ENCODE measurements at places on chromosomes 11 and 22.
A peak's percentile ranks its signal among the peaks of the same experiment; 100 is the strongest.

DNA sequence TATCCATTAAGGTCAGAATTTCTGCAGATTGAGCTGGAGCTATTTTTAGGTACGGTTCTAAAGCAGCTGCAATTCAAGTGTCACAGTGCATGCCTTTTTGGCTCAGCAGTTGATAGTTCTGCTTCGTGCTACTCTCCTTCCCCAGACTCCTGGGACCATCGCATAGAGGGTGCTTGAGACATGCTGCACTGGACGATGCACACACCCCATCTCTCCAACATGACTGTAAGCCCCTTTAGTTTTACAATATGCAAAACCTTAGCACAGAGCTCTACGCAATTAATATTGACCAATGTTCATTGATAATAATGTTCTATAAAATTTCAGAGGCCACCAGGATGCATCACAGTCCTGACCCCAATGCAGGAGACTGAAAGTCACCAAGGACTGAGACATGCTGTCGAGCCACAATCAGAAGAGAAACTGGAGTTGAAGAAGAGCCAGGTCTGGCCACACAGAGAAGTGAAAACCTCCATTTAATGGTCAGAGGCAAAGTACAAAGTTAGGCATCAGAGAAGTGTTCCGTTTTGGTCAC, 120.9 kb upstream of the ZC3H12C start:
- DNase-seq: no peak

- peak; percentile 11 for DNase-seq
Measured at GRCh38 chr22:24146791-24147353, 34.4 kb upstream of the SUSD2 start.

DNA sequence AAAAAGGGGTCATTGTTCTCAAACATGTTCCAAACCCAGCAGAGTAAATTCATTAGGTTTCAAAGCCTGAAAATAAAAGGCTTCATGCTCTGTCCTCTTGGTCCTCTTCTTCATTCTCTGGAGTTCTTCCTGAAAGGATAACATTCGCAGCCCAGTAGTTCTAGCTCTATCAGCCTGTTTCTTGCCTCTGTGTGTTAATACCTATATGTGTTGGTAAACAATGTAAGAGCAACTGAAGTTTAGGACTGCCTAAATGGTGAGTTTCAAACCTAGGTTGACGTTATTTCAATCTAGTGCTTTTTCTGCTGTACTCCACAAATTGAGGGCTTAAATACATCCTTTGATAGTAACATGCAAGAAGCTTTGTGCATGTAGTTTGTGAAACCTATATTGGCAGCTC, 9.4 kb downstream of the AASDHPPT start:
- DNase-seq: no peak

- DNase-seq: no peak
Measured at GRCh38 chr11:9527481-9528135, 45.9 kb upstream of the WEE1 start.

DNA sequence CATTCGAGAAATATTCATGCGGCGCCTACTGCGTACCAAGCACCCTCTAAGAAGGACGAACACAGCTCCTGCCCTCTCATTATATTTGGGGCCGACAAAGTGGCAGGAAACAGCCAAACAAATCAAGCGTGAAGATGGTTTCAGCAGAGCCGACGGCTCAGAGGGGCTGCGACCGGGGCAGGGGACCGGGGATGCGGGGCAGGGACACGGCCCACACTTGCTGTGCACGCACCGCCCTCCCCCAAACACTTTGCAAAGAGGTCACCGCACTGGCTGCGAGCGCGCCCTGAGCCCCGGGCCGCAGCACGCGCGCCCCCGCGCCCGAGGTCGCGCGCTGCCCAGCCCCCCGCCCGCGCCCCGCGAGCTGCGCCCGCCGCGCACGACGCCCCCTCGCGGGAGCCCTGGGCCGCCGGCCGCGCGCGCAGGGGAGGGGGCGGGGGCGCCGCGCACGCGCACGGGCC, 255 bp upstream of the SYNGR1 start:
- peak; percentile 5 for DNase-seq

DNA sequence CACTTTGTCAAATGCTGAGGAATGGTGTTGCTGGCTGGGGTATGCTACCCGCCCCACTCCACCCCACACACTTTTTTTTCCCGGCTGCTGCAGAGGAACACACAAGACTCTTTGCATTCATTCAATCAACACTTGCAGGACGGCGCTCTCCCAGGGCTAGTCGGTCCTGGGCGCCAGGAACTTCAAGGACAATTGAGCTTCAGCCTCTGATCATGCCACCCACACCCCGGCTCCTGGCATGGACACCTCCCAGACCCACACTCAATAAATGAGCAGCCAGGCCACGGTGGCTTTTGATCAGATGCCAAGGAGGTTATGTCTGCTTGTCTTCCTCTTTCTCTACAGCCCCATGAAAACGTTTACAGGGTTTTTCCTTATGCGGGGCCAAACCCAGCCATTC, 19.8 kb downstream of the TPST2 start:
- no peak for DNase-seq

DNA sequence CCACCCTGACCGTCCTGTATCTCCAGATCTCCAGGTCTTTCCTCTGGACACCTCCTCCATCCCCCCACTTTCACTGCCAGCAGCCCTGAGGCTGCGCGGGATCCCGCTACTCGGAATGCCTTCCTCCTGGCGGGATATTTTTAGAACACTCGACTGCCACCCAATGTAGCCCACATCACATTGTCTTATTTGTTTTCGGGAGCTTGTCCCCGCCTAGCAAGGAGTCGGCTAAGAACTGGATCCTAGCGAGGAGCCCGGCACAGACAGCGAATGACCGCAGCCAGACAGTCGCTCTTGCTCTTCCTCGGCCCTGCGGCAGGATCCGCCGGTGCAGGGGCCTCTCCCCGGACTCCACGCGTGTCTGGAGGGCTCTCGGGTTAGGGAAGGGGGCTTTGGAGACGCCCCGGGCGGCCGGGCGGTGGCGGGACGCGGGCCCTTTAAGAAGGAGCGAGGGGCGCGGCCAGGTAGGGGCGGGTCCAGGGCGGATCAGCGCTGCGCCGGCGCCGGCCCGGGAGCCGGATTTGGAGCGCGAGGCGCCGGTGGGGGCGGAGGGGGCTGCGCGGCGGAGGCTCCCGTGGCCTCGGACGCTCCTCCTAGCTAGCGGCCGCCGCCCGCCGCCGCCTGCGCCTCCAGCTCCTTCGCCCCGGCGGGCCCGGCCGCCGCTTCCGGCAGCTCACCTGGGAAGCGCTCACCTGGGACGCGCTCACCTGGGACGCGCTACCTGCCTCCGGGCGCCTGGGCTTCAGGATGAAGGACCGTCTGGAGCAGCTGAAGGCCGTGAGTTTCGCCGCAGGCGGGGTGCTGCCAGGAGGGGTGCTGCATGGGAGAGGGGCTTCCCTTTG, at the start of gene STX3:
Gene STX3, plus strand, starts transcription at position 518 of the 842 bp plus-strand sequence. Its CDS starts 230 bp downstream, at position 748.
- DNase-seq: peak; percentile 83

DNA sequence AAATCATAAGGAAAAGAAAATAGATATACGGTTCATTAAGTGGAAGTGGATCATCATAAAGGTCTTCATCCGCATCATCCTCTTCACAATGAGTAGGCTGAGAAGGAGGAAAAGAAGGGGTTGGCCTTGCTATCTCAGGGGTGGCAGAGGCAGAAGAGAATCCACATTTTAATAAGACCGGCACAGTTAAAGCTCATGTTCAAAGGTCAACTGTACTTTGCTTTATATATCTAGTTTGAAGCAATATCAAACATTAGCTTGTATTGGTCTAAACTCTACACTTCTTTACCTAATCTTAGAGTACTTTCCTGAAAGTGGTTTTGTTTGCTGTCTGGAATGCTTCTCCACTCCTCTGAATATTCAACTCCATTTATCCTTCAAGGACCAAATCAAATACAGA, 5.7 kb upstream of the PPFIBP2 start:
- DNase-seq: no peak

DNA sequence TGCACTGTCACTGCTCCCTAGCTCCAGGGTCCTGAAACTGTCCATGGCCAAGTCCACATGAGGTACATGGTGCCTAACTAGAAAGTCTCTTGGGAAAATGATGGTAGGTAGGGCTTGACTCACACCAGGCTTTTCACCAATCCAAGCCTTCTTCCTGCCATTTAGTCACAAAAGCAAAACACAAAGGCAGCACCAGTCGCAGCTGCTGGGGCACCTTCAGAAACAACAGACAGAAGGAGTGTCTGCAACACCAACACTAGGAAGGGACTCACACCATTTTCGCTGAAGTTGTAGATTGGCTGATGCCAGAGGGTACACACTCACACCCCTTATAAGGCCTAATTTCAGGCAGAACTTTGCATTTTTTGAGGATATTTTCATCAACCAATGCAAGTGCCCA, 55.7 kb downstream of the SYTL2 start:
- DNase-seq: no peak

DNA sequence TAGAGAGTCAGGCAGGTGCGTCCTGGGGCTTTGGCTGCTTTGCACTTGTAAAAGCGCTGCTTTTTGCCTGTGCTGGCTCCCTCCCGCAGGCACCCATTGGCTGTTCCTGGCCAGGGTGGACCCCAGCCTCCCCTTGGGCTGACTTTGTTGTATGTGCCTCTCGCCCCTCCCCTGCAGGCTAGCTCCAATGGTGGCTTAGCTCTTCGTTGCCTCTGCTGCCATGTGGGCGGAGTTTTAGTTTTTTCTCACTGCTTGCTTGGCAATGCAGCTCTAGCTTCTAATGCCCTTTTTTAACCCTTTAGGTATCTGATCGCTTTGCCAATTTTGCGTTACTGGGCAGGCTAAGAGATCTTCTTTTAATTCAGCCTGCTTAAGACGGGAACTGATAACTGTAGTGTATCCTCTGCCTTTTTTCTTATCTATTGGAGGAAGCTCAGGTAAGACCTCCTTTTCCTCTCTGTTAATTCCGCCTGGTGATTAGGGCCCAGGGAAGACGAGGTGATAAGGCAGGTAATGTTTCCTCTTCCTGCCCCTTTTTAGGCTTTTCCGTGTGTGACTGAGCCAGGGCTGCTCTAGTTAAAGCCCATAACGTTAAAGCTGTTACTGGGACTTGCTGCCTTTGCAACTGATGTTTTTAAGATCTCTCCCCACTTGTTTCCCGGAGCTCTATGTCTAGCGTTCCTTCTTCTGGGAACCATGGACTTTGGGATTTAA, 11.7 kb upstream of the GLYATL1 start:
- peak; percentile 94 for DNase-seq

GRCh38 chr11:72617080-72617762, 57.0 kb downstream of the PDE2A start:
- no peak for DNase-seq

DNA sequence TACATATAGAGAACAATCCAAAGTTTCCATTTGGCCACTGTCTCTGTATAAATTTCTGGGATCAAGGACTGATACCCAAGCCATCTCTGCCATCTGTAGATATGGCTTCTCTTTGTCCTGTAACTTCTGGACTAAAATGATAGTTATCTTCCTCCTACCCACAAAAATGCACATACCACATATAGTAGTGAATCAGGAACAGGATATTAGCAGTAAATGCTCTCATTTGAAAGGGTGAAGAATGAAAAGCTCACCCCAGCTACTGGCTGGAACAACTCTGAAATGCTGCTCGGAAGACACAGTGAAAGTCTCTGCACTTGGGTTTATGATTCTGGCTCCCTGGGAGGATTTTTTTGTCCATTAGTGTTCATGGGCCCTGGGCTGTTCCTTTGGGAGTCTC, 856.4 kb upstream of the LRRC4C start:
- no peak for DNase-seq

DNA sequence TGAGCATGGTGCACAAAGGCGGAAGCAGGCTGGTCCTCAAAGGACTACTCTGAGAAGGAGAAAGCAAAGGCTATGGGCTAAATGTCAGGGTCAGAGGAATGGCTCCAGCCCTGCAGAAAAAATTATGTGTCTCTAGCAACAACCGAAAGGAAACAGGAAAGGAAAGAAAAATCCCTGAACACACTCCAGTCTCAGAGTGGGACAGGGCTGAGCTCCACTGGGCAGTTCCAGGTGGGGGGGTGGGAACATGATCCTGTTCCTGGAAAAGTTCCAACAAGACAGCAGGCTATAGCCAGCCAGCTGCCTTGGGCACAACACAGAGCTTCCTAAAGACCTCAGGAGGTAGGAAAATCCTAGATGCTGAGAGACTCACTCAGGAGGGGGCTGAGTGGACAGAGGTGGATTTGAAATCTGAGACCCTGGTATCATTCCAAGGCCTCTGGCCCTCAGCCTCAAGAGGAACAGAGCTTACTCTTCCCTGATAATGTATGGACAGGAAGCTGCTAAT, 1088.2 kb downstream of the TBC1D22A start:
- no peak for DNase-seq

DNA sequence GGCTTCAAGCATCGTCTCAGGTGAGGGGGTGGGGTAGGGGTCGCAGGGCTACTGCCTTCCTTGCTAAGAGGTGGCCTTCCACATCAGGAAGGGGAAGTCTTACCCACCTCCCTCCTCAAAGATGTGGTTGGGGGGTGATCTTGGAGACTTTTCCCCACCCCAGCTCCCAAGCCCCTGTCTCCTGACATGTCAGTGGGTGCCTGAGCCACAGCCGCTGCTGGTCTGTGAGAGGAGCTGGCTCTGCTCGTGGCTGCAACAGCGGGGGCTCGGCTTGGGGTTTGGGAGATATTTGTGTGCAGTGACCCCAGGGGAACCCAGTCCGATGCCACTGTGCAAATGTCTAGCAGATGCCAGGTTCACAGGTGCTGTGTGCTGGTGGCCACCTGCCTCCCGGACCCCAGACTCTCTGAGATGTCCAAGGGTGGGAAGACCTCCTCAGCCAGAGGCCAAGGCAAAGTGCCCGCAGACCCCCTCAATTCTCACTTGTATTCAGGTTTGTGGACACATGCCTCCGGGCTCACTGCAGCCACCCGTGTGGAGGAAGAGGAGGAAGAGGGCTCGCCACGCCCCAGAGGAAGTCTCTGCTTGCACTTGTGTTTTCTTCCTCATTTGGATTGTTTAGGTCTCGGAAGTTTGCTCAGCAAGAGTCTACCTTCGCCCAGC, 1.9 kb downstream of the KCNQ1 start:
- DNase-seq: no peak

- DNase-seq: peak; percentile 10
Measured at GRCh38 chr22:46797355-46797754, 34.9 kb downstream of the TBC1D22A start.

DNA sequence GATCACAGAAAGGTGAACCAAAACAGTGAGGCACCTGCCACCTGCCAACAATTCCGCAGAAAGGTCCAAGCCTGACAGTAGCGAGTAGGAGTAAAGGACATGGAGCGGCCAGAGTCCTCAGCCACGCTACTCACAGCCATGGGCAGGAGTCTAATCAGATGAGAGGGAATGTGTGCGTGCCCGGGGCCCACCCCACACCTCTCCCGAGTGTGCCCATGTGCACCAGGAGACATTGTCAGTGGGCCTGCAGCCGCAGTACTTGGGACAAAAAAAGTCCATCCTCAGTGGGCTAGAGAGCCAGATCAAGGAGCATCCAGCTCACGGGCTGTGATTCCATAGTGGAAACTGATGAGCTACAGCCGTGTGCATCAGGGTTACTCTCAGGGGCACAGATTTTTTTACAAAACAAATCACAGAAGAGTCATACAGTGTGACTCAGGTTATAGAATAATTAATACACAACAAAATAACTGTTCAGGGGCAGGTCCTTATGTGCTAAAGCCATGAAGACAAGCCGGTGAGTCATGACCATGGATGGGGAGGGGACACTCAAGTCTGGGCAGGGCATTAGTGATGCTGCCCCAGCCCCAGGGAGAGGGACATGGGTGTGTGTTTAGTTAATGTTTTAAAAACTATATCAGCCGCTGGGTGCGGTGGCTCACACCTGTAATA, 12.0 kb downstream of the SART1 start:
- DNase-seq: no peak

GRCh38 chr11:119404872-119405271, 18.1 kb downstream of the THY1 start:
- DNase-seq: no peak

Measured in ACHN (cell line).